ENCODE measurements at places on chromosomes 6 and 20.

DNA sequence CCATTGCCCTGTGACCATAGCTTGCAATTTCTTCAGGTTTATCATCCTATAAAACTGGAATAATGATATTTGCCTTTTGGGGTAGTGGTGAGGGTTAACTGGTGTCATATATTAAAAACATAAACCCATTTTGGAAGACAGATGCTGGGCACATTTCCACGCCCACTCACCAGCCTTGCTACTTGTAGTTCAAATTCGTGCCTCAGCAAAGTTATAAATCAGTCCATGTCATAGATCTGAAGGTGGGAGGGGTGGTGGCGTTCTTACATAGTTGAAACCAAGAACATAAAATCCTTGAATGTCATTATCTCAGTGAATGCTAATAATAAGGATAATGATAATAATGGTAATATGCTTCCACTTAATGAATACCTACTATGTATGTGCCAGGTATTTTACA is 9.4 kb upstream of the ELMO2 start:
- no peak for DNase-seq

- DNase-seq: no peak
These were observed 237.5 kb upstream of the TAB2 start for GRCh38 chr6:149079911-149080491.

DNA sequence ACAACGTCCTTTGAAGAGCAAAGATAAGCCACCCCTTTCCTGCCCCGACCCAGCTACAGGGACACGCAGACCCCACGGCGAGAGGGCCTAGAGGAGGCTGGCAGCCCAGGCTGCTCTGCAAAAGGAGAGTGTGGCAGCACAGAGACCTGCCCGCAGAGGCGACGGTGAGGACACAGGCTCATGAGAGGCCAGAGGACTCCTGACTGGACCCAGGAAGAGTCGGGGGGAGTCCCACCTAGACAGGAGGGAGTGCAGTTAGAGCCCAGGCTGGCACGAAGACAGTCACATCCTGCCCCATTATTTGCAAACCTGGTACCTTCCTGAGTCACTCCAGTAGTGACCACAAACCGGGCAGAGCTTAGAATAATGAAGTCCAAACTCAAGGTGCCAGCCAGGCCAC is 227.7 kb upstream of the CDH4 start:
- DNase-seq: no peak

GRCh38 chr6:69593706-69594105 is 203.1 kb downstream of the LMBRD1 start:
- no peak for DNase-seq

GRCh38 chr20:35312318-35312717 is 20.1 kb upstream of the FAM83C start:
- DNase-seq: peak; percentile 77

DNA sequence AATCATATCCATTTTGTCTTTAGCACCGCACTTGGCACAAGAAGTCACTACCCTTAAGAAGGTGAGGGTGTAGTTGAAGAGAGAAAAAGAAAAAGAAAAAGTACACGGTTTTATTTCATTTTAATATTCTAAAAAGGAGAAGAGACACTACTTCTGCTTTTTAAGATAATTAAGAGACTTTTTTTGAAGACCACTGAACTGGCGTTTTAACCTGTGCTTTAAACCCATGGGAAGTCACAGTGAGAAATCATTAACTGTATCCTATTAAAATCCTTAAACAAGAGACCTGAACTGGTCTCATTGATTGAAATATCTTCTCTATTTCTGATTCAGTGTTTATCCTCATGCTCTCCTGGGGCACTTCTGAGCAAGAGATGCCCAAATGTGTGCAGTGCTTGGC is 243.5 kb downstream of the TMEM242 start:
- DNase-seq: no peak

GRCh38 chr6:90645634-90646033 is 58.8 kb upstream of the MAP3K7 start:
- no peak for DNase-seq

DNA sequence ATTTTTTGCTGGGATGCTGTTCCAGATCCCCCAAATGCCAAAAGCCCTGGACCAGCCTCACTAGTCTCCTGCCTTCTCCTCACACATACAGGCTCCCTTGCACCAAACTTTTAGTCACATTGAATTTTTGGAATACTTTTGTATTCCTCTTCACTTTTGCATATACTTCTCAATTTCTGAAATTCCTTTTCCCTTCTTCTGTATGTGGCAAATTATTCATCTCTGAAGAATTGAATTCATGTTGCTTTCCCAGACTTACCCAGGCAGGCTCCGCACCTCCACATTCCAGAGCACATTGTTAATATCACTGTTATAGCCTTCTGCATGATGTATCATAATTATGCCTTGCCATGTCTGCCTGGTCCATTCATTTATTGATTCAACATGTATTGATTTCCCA is 255.3 kb upstream of the POU3F2 start:
- DNase-seq: no peak

DNA sequence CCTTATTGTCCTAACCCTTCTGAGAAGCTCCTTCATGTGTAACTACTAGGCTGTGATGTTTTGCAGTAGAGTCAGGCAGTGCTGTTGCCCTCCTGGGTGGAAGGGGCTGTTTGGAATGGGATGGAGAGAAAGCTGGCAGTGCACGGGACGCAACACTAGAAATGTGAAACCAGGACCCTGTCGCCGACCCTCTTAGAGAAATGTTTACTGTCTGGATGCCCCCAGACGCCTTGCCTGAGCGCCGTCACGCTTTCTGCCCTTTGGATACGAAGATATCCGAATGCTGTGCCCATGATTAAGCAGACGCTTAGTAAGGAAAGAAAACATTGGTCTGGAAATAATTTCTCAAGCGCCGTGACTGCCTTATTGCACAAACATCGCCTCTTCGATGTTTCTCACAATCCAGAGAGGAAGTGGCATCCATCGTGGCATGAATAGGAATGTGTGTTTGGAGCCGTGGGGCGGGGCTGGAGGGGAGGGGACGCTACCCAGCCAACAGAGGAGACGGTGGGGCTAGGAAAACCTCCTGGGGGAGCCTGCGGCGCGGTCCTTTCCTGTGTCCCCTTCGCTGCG is 661 bp upstream of the PPP1R14C start:
- DNase-seq: no peak

DNA sequence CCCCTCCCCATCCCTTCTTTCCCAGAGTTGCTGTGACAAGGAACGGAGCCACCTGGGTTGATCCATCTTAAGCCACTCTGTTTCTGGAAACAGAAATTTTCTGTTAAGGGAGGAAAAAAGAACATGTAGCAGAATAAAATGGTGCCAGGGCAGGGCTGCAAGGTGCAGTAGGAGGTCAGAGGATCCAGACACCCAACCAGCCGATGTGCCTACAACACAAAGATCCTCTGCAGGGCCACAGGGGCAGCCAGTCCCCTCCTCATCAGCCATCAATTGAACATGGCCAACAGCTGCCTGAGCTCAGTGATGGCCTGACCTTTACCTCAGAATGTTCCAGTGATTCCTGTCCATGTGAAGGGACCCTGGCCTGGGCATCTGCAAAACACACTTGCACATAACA is 11.9 kb downstream of the MDFI start:
- no peak for DNase-seq

DNA sequence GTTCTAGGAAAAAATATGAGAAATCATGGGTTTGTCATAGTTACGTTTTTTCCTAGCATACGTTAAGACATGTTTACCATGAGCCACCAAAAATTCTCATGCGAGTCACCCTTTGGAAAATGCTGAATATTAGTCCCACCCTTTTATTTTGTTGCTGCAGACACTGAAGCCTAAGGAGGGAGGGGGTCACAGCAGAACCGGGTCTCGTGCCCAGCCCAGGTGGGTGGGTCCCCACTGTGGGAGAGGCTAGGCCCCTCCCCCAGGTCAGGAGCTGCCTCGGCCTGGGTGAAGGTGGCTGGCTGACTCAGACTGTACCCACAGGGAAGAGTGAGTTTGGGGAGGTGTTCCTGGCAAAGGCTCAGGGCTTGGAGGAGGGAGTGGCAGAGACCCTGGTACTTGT is 26.2 kb upstream of the SRF start:
- DNase-seq: no peak

- no peak for DNase-seq
These were observed 91.0 kb downstream of the PLEKHG1 start for GRCh38 chr6:150690681-150691080.

DNA sequence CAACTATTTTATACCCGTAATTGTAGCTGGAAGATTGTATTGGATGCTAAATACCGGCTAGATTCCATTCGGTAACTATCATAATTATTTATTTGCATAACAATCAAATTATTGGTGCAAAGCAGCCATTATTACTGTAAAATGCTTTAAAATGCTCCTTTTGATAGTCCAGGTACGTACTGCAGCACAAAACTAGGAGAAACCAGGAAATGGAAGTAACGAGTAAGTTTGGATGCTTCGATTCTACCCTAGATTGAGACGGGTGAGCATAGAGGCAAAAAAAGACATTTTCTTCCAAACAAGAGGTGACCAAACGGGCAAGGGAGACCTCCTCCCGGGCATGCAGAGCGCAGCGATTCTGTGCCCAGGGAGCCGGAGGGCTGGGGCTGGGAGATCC is 469 bp upstream of the XRN2 start:
- no peak for DNase-seq

- DNase-seq: peak; percentile 86
These were observed 642 bp downstream of the GZF1 start for GRCh38 chr20:23362392-23363256.

- DNase-seq: peak; percentile 28
These were observed 30.8 kb downstream of the RRBP1 start for GRCh38 chr20:17651129-17651759.

DNA sequence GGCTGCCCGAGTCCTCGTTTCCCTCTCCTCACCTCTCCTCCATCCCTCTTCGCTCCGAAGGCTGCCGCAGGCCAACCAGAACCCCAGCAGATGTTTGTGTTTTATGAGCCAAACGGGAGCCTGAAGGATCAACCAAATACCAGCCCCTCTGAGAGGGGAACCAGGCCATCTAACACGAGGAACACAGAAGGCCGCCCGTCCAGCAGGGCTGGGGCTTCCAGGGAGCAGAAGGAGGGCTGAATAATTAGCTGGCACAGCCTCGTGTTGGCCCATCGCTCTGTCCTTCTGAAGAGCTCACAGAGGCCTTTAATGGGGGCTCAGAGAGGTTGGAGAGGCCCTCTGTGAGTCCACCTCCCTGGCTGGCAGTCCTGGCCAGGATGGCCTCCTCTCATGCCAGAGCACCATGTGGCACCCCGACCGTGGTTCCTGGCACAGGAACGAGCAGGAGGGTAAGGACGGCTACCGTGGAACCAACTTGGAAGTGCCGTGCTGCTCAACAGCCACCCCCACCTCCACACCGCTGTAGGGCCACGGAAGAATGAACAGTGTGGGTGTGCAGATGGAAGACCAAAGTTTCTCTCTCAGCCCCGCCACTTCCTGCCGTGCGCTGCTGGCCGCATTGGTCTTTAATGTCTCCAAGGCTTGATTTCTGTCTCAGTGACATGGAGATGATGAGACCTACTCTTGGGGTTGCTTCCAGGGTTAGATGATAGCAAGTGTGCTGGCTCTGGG is 155.2 kb downstream of the SCML4 start:
- DNase-seq: no peak

DNA sequence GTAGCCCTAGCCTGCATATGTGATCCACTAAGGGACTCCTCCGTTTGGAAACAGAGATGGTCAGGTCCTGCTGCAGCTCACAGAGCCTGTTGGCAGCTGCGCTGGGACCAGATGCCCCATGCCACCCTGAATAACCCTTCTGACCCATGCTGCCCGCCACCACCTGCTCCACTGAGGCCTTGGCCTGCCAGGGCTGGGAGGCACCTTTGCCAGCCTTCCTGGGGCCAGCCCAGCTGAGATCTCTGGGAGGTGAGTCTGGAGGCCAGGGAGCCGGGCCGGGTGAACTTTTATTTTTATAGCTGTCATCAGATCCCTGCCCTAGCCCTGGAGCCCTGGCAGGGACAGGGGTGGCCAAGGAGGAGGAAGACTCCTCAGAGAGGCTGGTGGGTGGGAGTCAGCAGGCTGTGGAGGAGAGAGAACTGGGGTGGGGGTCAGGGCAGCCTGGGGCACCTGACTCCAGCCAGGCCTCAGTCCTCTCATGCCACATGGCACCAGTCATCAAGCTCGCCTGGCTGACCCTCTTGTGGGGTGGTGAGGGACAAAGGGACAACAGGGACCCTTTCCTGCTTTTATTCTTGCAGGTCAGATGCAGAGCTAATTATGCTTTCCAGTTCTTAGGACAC is 10.0 kb downstream of the CEBPB start:
- no peak for DNase-seq

DNA sequence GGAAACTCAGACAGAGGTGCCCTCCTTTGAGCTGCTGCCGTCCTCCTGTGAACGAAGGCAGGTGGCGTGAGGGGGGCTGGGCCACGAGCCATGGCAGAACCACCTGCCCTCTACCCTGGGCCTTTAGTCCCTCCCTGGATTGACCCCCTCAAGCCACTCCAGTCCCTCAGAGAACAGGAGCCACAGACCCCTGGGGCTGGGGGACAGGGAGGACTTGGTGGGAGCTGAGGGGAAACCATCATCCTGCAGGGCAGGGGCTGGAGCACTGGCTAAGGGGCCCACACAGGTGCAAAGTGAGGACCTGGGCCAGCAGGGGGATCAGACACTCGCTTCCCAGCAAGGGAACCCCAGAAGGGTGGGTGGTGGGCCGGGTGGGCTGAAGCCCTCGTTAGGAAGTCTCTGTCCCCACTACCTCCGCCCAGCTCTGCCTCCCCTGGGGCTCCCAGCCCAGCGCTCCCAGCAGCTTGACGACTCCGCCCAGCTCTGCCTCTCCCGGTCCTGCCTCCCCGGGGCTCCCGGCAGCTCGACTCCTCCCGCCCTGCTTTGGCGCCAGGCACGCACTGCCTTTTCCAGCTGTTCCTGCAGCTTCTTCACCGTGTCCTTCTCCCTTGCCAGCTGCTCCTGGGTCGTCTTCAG is 44.4 kb downstream of the DSTN start:
- no peak for DNase-seq

DNA sequence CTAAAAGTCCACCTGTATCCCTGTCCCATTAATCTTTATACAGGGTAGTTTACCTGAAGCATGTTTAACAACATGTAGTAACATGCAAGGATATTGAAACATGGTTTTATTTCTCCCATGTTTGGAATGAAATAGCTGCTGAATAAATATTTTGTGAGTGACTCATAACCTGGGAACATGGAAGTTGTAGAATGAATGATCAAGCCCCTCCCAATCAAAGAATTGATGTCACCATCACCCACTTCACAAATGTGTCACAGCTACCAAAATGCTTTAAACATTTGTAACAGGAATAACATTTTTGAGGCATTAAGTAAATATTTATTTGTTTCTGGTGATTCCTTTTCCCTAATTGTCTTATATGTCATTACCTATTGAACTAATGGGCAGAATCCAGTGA is 58.9 kb upstream of the TNFAIP3 start:
- no peak for DNase-seq

GRCh38 chr6:33688006-33688405 is 23.5 kb downstream of the UQCC2 start:
- no peak for DNase-seq

GRCh38 chr6:91276315-91276714 is 689.4 kb upstream of the MAP3K7 start:
- peak; percentile 37 for DNase-seq

GRCh38 chr6:87700397-87701343 is 1.4 kb downstream of the AKIRIN2 start:
- peak; percentile 81 for DNase-seq

- no peak for DNase-seq
These were observed 70.0 kb downstream of the PSMG4 start for GRCh38 chr6:3328796-3329195.

All from NB4 (cell line).